ENCODE measurements at places on chromosomes 13 and 19.

- DNase-seq, result no peak
These were observed 12.4 kb downstream of the MTRF1 start for GRCh38 chr13:41250993-41251392.

DNA sequence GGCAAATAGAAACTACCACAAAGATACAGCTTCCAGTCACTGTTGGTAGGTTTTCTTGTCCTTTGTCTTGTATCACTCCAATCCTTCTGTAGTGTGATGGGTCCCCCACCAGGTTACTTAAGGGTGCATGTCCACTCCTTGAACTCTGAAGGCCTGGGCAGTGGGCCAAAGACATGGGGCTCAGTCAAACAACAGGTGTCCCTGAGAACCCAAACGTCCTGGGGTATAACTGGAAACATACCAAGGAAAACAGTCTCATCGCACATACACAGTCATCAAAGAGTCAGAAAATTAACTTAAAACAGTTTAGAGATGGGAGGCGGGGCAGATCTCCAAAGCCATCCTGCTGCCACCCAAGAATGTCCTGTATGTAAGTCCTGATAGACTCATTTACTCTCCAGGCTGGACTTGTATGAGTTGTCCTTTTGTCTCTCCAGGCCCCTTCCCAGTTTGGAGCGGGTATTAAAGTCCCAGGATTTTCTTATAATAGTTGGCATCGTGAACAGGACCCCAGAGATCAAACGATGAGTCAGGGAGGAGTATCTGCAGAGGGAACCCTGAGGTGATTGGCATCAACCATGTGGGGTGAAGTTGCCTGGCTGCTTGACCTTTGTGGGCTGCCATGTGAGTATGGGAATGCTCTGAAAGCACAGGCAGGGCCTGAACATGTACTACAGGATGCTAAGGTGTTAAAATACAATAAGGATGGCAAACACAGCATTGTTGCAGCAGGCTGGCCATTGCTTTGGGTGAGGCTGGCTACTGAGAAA, 613.2 kb upstream of the KLF12 start:
- DNase-seq, result no peak

DNA sequence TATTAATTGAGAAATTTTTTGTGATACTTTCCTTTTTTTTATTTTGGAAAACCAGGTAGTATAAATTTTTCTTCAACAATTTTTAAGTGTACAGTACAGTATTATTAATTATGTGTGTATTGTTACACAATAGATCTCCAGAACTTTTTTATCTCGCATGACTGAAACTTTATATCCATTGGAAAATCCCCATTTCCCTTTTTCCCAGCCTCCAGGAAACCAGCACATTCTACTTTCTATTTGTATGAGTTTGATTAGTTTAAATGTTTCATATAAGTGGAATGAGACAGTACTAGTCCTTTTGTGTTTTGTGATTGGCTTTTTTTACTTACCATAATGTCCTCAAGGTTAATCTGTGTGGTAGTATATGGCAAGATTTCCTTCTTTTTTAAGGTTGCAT, 399.5 kb upstream of the ARGLU1 start:
- DNase-seq, result no peak

DNA sequence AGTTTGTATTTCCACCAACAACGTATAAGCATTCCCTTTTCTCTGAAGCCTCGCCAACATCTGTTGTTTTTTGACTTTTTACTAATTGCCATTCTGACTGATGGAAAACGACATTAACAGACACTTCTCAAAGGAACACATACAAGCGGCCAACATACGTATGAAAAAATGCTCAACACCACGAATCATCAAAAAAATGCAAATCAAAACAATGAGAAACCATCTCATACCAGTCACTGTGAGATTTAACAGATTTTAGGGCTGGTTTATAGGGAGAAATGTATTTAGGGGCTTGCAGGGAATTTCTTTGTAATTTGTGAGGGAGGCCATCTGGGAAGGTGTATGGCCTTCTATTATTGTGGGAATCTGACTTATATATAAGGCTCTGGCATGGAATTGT, 2.8 kb upstream of the DZIP1 start:
- DNase-seq, result no peak

DNA sequence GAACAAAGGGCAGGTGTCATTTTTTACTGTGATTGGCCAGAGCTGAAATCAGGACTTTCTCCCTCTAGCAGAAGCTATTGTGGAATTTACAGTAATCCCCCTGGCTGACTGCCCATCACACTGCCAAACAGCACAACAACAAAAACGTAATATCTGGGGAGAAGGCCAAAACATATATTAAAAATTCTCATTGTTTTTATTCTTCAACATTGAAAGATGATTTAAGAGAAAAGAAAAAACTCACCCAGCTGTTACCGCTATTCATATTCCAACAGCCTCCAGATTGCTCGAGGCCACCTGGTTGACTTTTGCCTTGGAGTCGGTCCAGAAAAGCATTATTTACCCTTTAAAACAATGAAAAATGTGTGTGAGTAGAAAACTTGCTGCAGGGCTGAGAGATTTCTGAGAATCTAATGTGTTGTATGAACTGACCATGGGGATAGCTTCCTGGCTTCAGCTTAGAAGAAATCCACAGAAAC, 97.2 kb downstream of the EPSTI1 start:
- no peak for DNase-seq

DNA sequence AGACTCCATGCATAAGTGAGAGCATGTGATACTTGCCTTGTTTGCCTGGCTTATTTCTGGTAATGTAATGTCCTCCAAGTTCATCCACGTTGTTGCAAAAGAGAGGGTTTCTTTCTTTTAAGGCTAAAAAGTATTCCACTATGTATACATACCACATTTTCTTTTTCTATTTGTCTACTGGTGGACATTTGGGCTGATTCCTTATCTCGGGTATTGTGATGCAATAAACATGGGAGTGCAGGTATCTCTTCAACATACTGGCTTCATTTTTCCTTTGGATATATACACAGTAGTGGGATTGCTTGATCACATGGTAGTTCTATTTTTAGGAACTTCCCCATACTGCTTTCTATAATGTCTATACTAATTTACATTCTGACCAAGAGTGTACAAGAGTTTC, 49.6 kb upstream of the EBPL start:
- DNase-seq, result no peak

DNA sequence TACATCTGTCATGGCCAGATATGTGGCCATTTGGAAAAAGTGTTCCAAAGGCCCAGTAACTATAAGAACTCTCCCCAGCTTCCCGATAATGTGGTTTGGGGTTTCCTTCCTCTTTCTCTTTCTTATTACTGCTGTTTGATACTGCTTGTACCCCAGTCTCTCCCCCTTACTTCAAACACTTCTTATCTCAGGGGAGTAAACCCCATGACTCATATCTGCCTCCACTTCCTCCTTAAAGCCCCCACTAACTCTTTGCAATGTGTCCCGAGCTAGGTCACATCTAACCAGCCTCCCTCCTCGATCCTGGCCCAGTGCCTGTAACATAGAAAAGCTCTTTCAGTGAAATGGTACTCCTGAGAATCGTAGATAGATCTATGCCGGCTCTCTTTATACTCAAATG, 82.4 kb upstream of the STARD13 start:
- DNase-seq, result no peak

- no peak for DNase-seq
These were observed 554.5 kb downstream of the PCDH9 start for GRCh38 chr13:66675620-66676019.

- no peak for DNase-seq
These were observed 38.1 kb downstream of the RUBCNL start for GRCh38 chr13:46348961-46349360.

- no peak for DNase-seq
These were observed 8.4 kb downstream of the EPHX3 start for GRCh38 chr19:15223649-15224361.

DNA sequence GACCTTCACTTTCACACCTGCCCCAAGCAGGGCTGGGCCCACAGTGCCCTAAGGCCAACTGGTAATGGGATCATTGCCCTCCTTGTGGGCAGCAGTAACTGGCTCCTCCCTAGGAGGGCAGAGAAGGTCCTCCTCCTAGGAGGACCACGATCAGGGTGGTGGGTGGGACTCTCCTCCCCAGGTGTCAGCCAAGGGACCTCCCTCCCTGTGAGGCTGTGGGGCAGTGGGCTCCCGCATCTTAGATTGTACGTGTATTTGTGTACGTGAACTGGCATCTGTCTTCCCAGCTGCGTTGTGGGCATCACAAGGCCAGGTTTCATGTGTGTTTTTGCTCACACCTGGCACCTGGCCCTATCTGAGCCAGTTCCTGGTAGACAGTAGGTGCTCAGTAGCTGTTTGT, 111.8 kb downstream of the SOX1 start:
- DNase-seq, result no peak

DNA sequence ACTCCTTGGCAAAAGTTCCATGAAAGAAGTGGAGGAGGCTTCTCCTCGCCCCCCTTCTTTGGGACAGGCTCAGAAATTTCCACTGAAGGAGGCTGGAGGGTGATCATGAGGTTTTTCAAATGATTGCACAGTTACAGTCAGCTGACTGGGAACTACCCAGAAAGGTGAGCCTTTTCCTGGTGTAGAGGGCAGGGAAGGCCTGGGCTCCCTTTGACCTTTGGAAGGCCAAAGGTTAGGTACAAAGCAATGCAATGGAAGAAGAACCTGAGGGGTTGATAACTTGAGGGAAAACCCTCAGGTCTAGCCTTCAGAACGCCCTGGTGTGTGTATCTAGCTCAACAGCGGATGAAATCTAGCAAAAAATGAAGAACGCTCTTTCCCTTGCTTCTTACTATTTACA, 50.1 kb upstream of the SLC15A1 start:
- no peak for DNase-seq

DNA sequence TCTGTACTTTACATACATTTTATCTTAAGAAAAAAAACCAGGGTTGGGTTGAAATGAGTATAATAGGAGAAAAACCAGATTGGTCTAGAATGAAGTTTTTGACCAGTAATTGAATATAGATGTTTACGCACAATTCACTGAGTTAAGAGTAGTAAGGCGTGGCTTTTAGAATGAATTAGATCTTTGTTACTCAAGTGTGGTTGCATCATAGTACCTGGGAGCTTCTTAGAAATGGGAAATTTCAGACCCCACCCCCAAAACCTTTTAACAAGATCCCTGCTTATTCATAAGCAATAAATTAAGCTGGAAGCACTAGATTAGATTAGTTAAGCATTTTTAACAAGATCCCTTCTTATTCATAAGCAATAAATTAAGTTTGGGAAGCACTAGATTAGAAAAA, 28.7 kb upstream of the LMO7 start:
- DNase-seq, result no peak

GRCh38 chr13:82976499-82976898, 905.8 kb downstream of the SLITRK1 start:
- DNase-seq, result no peak

- DNase-seq, result no peak
These were observed 198.4 kb downstream of the COL4A1 start for GRCh38 chr13:110108348-110109139.

- DNase-seq, result no peak
These were observed 152.2 kb upstream of the RFC3 start for GRCh38 chr13:33665626-33666175.
